ENCODE measurements at places on chromosomes 6 and 20.

- no peak for DNase-seq
These were observed 151.1 kb upstream of the B3GAT2 start for GRCh38 chr6:71107911-71108420.

- no peak for DNase-seq
These were observed 1368.8 kb upstream of the ADGRB3 start for GRCh38 chr6:67265996-67266921.

GRCh38 chr6:52361414-52361944 lies 472 bp upstream of the PAQR8 start:
- DNase-seq: no peak

DNA sequence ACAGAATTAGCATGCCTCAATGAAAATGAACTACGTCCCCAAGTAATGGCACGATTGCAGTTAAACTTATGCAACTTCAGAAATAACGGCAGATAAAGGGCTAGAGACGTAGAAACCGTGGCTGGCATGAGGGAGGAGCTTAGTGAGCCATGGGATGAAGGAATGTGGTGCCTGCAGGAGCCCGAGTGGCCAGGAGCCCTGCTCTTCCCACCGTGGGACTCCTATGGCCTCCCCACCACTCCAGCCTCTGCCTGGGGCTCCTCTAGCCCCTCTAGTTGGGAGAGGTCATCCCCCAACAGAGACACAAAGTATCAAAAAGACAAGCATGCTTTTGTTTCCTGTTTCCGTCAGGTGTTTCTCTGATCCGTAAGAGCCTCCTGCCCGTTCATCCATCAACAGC lies 75.1 kb upstream of the BHLHE23 start:
- no peak for DNase-seq

- no peak for DNase-seq
These were observed 72.8 kb upstream of the CDYL start for GRCh38 chr6:4703382-4703781.

DNA sequence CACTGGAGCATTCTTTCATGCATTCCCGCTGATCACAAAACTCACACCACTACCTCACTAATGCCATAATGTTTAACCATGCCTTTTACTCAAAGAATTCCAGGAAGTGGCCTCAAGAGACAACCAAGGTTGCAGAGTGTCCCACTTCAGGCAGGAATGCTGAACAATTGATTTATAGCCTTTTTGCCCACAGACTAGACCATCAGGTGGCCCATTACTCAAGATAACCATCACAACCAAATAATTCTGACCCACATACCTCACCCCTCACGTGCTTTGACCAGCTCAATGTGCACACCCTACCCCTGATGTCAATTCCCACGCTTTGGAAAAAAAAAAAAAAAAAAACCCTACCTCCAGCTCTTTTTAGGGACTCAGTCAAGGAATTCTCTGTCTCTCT lies 220.6 kb upstream of the UFL1 start:
- DNase-seq: no peak

DNA sequence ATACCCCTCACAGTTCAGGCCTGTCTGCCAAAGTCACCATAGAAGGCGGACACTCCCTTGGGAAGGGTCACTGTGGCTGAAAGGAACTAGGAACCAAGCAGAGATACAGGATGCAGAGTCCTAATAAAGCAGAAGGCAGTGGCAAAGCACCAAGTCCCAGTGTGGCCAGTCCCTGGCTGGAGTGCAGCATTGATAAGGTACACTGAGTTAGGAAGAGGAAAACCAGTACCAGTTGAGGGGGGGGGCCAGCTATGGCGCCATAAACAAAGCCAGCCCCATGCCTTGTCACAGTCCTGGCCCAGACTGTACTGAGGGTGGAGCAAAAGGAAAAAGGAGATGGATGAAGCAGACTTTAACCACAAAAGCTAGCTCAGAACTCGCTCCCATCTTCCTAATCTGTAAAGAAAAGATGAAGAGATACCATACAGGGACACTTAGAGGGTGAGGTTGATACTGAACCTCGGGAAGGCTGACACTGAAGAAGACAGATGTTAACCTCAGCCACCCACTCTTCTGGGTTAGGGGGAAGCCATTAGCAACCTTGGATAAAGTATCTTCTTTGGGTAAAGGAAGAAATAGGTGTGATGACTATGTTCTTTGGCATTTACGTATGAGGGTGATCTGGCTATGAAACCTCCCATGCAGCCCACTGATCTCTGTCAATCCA lies 7.8 kb downstream of the ABHD12 start:
- no peak for DNase-seq

- DNase-seq: no peak
These were observed 111.5 kb upstream of the CITED2 start for GRCh38 chr6:139485742-139486475.
